KBM-7 (cell line): ENCODE measurements at places on chromosomes 11 and 22.
A peak's percentile ranks its signal among the peaks of the same experiment; 100 is the strongest.

DNA sequence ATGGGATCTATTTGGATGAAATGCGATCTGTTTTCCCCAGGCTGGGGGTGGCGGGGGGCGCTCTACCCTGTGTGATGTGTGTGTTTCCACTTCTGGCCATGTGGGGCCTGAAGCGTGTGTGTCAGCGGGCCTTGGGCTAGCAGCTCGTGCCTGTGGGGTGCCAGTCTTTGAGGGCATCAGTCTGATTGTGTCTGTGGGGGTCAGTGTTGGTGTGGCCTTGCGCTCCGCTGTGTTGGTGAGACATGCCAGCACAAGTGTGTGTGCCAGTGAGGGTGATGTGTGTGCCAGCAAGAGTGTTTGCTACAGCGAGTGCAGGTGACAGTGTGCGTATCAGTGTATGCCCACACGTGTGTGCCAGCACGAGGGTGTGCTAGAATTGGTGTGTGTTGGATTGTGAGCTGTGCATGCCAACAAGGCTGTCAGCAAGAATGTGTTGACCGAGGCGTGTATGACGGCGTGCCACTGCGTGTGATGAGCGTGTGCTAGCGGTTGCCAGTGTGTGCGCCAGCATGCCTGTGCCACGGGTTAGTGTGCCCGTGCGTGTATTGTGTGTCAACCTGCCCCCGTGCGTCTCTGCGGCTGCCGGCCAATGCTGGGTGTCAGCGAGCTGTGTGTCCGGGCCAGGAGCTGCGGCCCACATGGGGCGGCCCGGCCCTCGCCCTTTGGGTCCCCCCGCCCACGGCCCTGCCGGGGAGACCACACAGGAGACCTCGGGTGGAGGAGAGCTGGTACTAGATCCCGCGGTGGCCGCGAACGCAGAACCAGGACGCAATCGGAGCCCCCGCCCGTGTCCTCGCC lies 519 bp downstream of the ARRB1 start:
- peak; percentile 71 for DNase-seq

DNA sequence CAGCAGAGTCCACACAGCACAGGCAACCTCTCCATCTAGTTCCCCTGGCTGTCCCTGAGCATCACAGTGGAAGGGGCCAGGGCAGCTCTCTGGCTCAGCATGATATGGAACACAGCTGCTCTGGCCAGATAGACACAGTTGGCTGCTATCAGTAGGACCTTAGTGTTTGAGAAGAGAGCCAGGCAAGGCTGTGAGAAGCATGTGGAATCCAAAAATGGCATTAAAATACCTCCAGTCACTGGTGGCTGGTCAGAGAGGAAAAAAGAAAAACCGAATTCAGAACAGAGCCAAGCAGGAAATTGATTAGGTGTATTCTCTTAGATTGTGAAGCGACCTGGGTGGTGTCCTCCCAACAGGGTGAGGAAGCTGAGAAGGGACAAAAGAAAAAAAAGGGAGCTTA lies 27.9 kb downstream of the SERPINH1 start:
- no peak for DNase-seq

DNA sequence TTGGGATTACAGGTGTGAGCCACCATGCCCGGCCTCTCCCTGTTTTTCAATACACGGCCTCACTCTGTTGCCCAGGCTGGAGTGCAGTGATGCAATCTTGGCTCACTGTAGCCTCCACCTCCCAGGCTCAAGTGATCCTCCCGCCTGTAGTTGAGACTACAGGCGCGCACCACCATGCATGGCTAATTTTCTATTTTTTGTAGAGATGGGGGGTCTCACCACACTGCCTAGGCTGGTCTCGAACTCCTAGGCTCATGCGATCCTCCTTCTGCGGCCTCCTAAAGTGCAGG lies 11.5 kb downstream of the GATD1 start:
- DNase-seq, result no peak

DNA sequence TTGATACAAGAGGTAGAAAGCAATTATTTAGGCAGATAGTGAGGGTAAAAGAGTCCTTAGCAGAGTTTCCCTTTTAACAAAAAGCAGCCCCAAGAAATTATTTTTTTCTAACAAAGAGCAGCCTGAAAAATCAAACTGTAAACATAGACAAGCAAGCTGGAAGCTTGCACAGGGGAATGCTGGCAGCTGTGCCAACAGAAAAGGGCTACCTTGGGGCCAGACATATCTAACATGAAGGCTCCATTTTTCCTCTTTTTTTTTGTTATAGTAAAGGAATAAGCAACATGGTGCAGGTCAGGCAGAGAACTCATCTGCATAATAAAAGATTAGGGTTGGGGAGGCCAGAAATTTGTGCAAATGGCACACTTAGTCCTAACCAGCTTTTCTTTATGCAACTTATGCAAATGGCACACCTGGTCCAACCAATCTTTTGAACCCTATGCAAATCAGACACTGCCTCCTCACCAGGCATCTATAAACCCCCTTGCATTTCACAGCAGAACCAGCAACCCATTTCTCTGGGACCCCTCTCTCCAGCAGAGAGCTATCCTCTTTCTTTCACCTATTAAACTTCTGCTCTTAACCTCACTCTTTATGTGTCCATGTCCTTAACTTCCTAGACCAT lies 41.8 kb downstream of the PDGFD start:
- no peak for DNase-seq

- no peak for DNase-seq
Observed at GRCh38 chr22:49394116-49394785, 433.4 kb downstream of the BRD1 start.

DNA sequence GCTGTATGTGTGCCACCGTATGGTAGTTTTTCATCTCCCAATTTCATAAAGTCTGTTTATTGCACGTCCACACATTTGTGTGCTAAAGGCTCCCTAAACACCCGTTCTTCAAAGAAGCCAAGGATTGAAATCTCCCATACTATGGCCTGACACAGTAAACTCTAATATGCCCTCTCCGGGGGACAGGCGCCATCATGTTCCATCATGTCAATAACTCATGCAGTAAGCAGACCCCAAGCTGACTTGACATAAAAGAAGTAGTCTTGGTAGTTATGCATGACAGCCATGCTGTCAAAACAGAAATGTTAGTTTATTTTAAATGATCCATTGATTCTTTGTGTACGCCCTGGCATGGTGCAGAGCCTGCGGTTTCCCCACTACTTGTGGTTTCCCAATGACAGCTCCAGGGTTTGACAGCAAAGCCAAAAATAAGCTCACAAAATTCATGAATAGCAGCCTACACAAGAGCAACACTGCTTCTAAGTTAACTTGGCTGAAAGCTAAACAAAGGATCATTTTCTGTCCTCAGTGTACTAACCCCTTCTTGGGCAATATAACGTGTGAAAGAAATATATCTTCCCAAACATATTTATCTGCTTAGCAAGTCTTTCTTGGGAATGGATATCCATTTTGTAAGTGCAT lies 56.5 kb upstream of the CABP7 start:
- no peak for DNase-seq

- DNase-seq, result no peak
Observed at GRCh38 chr11:121927097-121927785, 188.8 kb downstream of the BLID start.
